ENCODE measurements at places on chromosomes 16 and 17.
A peak's percentile ranks its signal among the peaks of the same experiment; 100 is the strongest.

GRCh38 chr16:50542703-50543102, 5.5 kb upstream of the NKD1 start:
- no peak for DNase-seq

GRCh38 chr17:7367083-7367482, 12.1 kb downstream of the TMEM95 start:
- no peak for DNase-seq

- no peak for DNase-seq
Observed at GRCh38 chr16:22386976-22387375, 12.6 kb upstream of the CDR2 start.

GRCh38 chr16:25009822-25010221, 5.3 kb downstream of the ARHGAP17 start:
- DNase-seq = no peak

DNA sequence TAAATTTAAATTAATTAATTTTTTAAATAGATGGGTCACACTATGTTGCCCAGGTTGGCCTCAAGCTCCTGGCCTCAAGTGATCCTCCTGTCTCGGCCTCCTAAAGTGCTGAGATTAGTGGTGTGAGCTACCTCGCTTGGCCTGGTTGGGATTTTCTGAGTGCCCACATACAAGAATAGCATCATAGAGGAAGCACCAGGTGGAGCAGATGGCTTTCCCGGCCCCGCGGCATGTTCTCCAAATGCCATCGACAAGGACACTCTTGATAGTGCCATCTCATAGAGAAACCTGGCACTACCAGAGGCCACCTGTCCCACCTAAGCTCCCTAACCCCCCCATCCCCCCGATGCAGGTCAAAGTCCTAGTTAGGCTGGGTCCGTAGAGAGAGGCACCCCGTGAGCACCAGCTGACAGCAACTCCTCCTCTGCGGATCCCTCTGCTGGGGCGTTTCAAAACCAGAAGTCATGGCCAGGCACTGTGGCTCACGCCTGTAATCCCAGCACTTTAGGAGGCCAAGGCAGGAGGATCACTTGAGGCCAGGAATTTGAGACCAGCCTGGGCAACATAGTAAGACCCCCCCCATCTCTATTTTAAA, 65.9 kb downstream of the DNAH3 start:
- DNase-seq = no peak

GRCh38 chr17:75517297-75517865, 1.1 kb downstream of the TSEN54 start:
- DNase-seq = no peak

DNA sequence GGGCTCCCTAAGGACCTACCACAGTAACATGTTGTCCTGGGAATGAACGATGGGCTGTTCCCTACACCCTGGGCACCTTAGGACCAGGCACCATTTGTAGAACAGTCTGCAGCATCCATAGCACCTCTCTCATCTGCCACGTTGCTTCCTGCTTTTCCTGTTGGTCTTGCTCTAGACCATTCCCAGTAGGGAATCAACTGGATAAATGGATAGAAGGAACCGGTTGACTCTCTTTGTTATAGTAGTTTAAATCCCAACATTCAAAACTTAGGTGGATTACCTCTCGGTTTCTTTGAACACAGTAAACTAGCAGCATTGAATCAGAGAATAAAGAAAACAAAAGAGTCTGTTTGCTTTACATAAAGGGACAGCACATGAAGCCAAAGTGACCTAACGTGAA, 159.1 kb downstream of the HS3ST3B1 start:
- no peak for DNase-seq

GRCh38 chr16:31501226-31501965, 6.8 kb downstream of the RUSF1 start:
- no peak for DNase-seq

DNA sequence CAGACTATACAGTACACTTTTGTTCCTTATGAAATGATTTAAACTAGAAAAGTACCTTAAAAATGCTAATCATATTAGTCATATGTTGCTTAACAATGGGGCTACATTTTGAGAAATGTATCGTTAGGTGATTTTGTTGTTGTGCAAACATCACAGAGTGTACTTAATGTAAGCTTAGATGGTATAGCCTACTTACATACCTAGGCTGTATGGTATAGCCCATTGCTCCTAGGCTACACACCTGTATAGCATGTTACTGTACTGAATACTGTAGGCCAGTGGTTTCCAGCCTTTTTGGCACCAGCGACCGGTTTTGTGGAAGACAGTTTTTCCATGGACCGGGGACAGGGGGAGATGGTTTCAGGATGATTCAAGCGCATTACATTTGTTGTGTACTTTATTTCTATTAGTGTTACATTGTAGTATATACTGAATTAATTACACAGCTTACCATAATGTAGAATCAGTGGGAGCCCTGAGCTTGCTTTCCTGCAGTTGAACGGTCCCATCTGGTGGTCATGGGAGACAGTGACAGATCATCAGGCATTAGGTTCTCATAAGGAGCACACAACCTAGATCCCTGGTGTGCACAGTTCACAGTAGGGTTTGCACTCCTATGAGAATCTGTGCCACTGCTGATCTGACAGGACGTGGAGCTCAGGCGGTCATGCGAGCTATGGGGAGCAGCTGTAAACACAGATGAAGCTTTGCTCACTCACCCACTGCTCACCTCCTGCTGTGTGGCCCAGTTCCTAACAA, 35.0 kb upstream of the MRC2 start:
- DNase-seq = no peak

DNA sequence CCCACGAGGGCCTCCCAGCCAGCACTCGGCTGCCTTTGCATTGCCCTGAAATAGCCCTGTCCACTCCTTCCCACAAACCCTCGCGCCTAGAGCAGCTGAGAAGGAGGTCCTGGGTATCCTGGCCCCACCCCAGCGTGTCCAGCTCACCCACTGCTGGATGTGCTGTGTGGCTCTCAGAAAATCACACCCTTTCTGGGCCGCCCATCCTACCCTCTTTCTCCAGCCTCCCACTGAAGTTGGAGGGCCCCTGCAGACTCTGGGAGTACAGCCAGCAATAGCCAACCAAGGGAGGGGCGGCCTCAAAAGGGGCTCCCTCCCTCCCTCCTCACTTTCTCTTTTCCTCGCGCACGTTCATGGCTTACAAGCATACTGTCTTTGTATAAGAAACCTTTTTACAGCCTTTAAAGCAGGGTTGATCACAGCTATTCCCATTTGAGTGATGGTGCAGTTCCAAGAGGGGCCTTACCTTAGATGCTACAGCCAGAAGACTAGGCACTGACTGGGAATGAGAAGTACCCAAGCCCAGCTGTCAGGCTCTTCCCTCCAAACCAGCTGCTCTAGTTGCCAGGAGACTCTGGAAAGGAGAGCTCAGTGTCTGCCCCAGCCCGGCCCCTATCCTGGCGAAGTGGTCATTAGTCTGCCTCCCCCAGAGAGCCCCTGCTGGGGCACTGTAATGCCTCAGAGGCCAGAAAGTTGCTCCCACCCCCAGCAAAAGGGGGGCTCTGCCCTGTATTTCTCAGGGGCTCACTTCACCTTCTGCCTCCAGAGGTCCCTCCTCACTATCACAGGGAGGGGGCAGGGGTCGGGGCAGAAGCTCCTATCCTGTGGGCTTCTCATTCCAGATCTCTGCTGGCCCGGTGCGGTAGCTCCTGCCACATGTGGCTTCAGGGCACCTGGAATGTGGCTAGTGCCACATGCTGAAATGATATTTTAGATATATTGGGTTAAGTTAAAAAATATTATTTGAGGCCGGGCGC, 38.1 kb downstream of the DCAKD start:
- DNase-seq = peak; percentile 71

GRCh38 chr16:89161763-89162713, 9.5 kb upstream of the CDH15 start:
- no peak for DNase-seq

DNA sequence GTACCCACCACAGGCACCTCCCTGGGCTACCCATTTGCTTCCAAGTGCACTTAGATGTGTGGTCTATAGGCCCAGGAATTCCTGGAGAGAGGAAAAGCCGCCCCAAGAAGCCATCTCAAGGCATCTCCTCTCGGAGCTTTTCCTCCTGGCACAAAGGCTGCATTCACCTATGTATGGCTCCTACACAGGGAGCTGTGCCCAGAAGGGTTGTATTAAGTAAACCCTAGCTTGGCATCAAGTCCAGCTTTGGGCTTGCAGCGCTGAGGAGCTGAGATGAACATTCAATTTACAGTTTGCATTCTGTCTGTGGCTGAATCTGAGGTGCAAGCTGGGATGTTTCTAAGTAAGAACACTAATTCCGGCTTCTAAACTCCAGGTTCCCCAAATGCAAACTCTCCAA, 81.3 kb downstream of the CDYL2 start:
- no peak for DNase-seq

- no peak for DNase-seq
Observed at GRCh38 chr17:61662186-61662585, 71.2 kb upstream of the NACA2 start.

All from NCI-H510A (cell line).